ENCODE measurements at places on chromosomes 12 and 14.

DNA sequence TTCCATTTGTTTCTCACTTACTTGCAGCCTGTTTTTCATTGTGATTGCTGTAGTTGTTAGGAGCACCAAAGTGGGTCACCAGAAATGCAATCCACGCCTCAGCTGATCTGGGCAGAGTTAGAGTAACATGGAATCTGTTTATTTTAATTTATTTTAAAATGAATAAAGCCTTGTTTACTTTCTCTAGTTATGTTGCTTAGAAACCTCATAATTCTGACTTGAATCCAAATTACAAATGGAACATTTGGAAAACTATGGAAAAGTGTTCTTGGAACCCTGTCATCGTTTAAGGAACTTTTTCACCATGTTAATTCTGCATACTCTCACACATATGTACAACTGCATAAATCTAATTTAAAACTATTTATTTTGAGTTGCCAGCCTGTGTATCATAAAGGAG, 92.2 kb upstream of the DAAM1 start:
- DNase-seq, result no peak

DNA sequence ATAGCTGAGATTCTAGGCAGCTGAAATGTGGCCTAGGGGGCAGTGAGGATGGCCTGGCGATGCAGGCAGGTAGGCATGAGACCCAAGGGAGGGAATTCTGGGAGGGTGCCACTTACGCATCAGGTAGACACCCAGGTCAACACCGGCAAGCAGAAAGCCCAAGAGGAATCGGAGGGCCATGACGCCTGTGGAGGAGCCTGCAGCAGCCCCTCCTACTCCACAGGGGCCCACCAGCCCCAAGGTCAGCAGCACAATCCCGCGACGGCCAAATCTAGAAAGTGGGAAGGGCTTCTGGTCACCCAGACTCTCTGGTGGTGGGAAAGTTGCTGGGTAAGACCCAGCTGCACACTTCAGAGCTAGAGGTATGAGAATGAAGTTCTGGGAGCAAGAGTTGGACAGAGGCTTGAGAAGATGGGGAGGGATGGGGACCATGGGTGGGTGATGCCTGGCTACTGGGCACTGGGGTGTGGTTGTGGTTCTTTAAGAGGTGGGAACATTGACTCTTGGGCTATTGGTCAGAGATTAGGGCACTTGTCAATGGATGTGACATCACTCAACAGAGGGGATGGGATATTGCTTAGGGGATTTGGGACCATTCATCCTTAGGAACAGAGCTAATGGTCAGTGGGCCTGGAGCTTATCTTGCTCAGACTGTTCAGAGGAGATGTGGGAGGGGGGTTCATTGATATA, 3.4 kb downstream of the SLC22A17 start:
- no peak for DNase-seq

GRCh38 chr12:132079200-132079599, 64.9 kb downstream of the DDX51 start:
- DNase-seq, result no peak

GRCh38 chr12:78395961-78396360, 468.6 kb upstream of the SYT1 start:
- no peak for DNase-seq

GRCh38 chr12:121927813-121928212, 9.4 kb downstream of the CFAP251 start:
- no peak for DNase-seq

- no peak for DNase-seq
These were observed 11.2 kb downstream of the HECTD4 start for GRCh38 chr12:112370868-112371510.

DNA sequence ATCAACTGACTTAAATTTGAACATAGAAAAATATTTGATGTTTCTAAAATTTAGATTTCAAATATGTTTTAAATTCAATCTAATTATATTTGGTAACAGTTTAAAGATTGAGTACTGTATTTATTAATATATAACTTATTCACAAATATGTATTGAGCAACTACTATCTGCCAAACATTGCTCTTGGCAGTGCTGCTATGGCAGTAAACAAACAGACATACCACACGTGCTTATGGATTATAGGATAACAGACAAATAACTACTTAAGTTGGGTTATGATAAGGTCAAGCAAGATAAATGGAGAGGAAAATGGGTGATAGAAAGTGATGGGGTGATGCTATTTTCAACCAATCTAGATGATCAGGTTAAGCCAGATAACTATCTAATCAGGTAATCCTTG, 538.1 kb downstream of the C12orf50 start:
- DNase-seq, result no peak
